ENCODE measurements at places on chromosomes 1 and 21. TPM values are rescaled to one million over a fixed set of nuclear protein-coding genes. Genes with fewer than 3 reads are reported as not detected.

GRCh38 chr1:66270119-66270812, 263.7 kb upstream of the SGIP1 start:
- no peak overlapping the region for H3K4me3 ChIP-seq
- H3K27ac ChIP-seq, result peak overlapping the region; percentile 25
- H3K27me3 ChIP-seq, result no peaks in the 10 kb centered on the region
- no peaks in the 10 kb centered on the region for H3K36me3 ChIP-seq
- no peak for DNase-seq
- H3K4me1 ChIP-seq, result peaks cover 73% of the 10 kb centered on the region

The NPL gene
- 4.6 TPM for total RNA-seq

- peak overlapping the region; percentile 17 for H3K4me3 ChIP-seq
- DNase-seq, result no peak
- H3K27me3 ChIP-seq, result no peaks in the 10 kb centered on the region
- H3K36me3 ChIP-seq, result peaks cover 6% of the 10 kb centered on the region
- no peak overlapping the region for H3K27ac ChIP-seq
Measured at GRCh38 chr21:37269481-37269880, 2.3 kb upstream of the VPS26C start.

The ANGPTL1 gene
- not detected for total RNA-seq

DNA sequence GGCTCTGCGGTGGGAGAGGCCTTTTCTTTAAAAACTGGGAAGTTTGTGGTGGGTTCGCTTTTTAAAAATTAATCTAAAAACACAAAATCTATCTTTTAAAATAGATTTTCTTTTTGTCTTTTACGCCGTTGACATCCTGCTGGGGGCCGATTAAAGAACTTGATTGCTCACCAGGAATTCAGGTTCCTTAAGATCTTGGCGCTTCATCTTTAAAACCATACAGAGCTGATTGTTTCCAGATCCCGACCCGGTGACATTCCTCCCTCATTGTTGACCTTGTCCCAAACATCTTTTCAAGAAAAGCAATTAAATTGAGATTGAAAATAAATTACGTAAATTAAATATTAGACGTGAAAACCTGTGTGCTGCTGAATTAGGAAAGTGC, 546 bp upstream of the ZNF697 start:
- no peaks in the 10 kb centered on the region for H3K36me3 ChIP-seq
- DNase-seq, result no peak
- peaks cover 20% of the 10 kb centered on the region for H3K4me1 ChIP-seq
- H3K4me3 ChIP-seq, result peak overlapping the region; percentile 73

DNA sequence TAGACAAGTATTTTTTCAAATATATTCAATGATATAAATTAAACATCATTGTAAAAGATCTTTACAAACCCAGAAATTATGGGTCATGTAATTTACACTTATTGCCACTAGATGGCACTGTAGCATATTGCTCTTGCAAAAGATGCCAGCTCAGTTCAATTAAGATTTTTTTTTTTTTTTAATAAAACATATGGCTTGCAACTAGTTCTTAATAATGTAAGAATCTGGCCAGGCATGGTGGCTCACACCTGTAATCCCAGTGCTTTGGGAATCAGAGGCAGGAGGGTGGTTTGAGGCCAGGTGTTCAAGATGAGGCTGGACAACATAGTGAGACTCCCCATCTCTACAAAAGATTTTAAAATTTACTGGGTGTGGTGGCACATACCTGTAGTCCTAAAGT, 49.4 kb upstream of the DESI2 start:
- H3K27me3 ChIP-seq, result peaks cover 2% of the 10 kb centered on the region
- H3K27ac ChIP-seq, result no peak overlapping the region
- peaks cover 16% of the 10 kb centered on the region for H3K4me1 ChIP-seq
- H3K36me3 ChIP-seq, result no peaks in the 10 kb centered on the region
- H3K4me3 ChIP-seq, result no peak overlapping the region
- DNase-seq, result no peak
